ENCODE measurements at places on chromosomes 1 and 21.

DNA sequence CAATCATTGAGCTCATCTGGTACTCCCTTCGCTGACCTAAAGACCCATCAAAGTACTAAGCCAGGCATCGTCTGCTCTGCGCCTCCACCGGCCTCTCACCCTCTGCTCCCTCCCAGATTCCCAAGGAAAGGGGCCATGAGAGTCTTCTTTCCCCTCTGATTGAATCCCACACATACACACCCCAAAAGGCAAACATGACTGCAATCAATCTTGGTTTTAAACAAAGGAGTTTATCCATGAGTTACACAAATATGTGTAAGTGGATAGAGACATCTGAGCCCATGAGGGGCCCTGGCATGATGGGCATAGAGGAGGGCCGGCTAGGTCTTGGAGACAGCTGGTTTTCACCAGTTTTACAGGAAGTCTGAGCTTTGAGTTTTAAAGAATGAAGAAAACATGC lies 50.9 kb downstream of the CAPN2 start:
- no peak for DNase-seq

DNA sequence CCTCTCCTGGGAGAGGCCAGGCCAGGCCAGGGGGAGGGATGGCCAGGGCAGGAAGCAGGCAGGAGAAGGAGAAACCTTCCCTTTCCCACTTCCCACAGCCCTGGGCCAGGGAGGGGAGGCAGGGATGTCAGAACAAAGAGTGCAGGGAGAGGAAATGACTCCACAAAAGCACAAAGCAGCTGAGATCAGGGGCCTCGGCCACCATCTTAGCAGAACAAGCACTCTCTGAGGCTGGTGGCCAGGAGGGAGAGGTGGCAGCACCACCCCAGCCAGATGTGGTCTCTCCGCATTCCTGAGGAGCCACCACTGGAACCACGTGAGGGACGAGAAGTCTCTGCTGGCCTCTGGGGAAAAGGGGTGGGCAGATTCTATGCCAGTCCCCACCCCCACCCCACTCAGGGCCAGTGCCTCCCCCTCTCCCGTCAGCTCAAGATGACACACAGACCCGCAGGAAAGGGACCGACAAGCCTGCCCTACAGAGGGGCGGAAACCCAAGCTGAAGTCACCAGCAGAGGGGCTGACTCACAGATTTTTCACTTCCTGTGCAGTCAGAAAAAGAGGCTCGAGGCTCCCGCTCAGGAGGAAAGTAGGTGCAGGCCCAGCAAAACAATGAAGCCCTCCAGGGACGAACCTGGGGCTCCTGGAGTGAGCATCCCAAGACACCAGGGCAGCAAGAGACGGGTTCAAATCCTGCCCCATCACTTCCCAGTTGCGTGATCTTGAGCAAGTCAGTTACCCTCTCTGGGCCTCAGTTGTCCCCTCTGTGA lies 24.1 kb upstream of the ALDH4A1 start:
- DNase-seq = no peak

- DNase-seq = no peak
Observed at GRCh38 chr1:227451954-227452353, 111.4 kb upstream of the ZNF678 start.

DNA sequence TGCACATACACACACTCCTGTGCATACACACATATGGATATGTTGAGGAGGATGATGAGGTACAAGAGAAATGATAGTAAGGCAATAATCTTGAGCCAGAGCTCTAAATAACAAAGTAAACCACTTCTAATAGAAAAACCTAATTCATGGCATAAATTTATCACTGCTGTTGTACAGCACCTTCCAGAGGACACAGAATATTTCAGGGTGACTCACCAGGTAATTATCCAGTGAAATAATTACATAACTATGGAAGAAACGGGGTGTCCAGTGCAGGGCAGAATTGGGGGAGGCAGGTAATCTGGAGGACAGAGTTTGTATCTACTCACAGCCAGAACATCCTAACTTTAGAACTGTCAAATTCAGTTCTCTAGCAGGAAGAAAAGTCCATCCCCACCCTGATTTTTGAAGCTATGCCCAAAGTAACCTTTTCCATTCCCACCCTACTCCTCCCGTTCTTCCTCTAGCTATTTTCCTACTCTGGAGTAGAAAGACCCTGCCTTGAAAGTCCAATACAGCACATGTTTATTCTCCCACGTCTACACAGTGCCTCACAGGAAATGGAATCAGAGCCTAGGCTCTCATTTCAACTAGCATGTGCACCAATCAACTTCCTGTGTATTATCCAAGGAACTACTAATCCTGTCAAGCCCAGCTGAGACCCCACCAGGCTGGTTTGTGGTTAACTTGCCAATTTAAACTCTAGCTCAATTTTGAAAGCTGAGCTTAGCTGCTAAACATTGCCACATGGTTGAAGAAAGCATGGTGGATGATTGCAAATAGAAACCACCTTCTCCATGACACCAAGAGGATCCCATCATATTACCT lies 96.6 kb downstream of the PTPN14 start:
- DNase-seq = no peak

DNA sequence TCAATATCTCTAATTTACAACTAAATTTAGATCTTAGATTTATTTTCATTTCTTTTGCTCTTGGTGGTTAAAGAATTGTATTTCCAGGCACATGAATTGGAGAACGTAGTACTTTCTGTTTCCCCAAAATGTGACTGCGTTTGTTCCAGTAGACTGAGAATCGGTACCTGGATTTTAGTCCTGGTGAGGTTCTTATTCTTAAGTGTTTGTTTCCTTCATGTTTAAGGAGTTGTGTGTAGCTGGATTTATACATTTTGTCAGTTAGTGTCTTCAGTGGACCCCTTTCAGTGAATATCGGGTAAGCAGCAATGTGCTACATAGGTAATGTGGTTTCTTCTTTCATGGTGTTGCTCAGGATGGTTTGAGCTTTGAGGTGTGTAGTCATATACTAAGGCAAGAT lies 6.8 kb downstream of the MIER1 start:
- DNase-seq = no peak

- DNase-seq = no peak
Observed at GRCh38 chr1:62784509-62785365, 805 bp downstream of the ATG4C start.

- DNase-seq = no peak
Observed at GRCh38 chr1:231616667-231617066, 9.9 kb upstream of the DISC1 start.

DNA sequence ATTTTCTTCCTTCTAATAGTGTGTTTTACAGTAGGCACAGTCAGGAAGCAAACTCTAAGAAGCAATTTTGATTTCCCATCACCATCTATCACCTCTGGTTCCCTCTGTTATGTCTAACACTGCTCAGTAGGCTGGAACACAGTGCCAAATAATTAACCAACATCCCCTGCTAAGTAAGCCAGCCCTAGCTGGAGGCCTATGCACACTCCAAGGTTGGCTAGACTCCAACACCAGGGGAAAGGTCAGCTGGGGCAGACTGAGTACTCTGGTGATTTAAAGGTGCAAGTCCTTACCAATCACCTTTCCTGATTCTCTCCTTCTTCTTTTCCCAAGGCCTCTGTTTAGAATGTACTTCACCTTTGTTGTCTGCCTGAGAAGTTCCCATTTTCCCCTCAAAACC lies 46.5 kb upstream of the BEND5 start:
- DNase-seq = no peak

DNA sequence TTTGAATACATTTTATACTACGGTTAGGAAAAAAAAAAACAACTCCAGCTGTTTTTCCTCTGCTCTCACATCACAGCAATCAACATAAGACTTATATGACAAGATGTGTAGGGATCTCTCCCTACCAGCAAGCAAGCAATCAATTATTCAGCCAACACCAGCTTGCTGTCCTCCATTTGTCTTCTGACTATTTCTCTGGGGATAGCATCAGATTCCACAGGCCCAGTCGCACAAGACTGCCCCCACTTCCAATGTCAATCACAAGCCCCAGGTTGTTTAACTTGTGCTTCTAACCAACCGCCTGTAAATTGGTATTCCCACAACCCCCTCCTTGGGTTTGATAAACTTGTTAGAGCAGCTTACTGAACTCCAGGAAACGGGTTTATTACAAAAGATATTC lies 873.1 kb upstream of the TMPRSS15 start:
- no peak for DNase-seq

DNA sequence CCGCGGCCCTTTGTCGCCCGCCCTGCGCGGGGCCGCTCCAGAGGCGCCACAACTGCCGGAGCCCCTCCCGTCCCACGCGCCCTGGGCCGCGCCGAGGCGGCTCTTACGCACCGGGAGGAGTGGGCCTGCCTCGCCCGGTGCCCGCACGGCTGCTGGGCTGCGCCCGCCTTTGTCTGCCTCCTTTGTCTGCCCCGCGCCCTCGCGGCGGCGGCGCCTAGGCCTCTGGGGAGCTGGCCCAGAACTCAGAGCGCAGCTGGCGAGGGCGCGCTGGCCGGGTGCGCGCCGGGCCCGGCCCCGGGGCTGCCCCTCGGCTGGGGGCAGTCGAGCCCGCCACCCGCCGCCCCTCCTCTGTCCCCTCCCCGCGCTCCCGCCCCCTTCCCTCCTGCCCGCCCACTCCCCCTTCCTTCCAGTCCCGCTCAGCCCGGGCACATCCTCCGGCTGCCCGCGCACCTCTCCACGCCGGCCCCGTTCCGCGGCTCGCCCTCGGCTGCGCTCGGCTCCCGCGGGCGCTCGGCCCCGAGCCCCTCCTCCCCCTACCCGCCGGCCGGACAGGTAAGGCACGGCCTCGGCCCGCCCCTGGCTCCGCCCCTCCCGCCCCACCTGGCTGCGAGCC lies at the start of gene DRAXIN:
DRAXIN (plus strand) TSS at position 409 of the 613 bp plus-strand sequence. CDS start 14,549 bp downstream, outside the sequence.
- no peak for DNase-seq

DNA sequence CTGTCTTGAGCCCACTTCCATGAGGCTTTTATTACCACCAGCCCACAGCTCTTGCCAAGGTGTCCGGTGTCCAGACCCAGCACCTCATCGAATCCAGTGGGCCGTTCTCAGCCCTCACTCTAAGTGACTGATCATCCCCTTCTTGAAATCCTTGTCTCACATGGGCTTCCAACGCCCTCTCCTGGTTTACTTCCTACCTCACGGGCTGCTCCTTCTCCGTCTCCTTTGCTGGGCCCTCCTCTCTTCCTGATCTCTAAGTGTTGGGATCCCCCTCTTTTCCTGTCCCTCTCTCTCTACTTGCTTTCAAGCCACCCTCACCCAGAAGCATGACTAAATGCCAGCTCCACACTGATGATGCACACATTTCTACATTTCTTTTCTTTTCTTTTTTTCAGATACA lies 9.0 kb upstream of the RHBG start:
- DNase-seq = no peak

GRCh38 chr1:160548183-160548582 lies 25.1 kb upstream of the SLAMF6 start:
- DNase-seq = no peak

DNA sequence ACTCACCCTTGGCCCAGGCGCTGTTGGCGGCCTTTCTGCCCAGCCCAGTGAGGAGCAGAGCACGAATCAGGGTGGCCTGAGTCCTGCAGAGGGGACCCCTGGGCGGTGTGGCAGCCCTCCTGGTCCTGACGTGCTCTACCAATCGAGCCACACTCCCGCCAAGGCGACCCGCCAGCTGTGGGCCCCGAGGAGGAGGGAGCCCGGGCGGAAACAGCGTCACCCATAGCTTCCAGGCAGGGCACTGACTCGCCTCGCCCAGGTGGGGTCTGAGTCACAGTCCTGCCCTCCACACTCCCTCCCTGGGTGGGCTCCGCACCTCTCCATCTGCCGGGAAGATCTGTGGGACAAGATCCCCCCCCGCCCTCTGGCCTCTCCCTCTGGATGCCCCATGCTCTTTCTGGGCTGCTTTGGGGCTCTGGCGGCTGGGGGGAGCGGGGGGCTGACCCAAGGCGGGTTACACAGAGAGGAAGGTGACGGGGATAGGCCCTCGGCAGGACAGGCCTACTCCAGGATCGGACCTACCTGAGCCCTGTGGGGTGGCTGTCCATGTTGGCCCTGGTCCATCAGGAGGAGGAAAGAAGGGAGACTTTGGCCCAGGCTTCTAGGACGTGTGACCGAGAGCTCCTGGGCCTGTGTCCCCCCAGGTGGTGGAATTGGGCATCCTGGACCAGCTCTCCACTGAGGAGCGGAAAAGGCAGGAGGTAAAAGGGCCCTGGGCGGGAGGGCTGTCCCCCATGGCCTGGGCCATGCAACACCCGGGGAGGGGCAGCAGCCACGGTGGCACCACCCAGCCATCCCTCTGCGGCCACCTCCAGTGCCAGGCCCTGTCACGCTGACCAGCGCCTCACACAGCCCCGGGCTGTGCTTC lies 14.0 kb downstream of the ARHGEF16 start:
- no peak for DNase-seq

- DNase-seq = no peak
Observed at GRCh38 chr1:215987092-215987875, 420.2 kb downstream of the KCTD3 start.

- DNase-seq = no peak
Observed at GRCh38 chr1:39394059-39394458, 97.4 kb upstream of the BMP8A start.

- DNase-seq = no peak
Observed at GRCh38 chr1:86704972-86705664, 742 bp downstream of the SH3GLB1 start.

DNA sequence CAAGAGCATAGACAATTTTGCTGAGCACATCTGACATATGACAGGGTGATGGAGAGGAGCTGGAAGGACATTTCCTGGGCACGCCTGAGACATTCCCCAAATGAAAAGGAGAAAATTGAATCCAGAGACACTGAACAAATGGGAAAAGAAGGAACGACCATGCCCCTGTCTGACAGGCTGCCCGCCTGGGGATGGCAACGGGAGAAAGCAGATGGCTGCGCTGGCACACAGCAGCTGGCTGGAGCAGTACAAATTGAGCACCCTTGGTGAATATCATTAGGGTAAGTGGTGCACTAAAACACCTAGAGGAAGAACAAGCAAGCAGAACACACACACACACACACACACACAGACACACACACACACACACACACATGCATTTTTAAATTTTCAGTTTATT lies 174.3 kb upstream of the DUSP10 start:
- no peak for DNase-seq

DNA sequence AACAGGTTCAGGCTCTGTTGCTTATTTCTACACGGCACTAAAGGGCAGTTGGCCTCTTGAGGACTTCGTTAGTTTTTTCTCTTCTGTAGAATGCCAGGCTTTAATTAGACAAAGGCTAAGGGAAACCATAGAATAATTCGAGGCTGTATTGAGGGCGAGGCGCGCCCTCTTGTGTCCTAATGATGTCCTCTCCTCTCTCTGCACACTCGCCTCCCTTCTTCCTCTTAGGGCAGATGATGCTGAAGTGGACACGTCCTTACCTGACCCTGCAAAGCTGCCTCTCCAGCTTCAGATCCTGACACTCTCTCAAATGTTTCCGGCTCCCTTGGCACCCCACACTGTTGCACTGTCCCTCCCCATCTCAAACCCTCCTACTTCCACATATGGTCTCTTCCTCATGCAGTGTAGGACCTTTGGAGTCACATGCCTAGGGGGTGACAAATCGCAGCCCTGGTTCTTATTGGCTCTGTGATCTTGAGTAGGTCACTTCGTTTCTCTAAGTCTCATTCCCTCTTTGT lies 1.9 kb upstream of the ZSCAN20 start:
- no peak for DNase-seq

All from cortex of kidney (tissue), 1 donor.